Stimulated activated CD4-positive, alpha-beta T cell treated with anti-CD3 and anti-CD28 coated beads, Interleukin-15, amount 100 ng/mL, for 1 hour (primary cell): ENCODE measurements at places on chromosomes 2 and 18.

DNA sequence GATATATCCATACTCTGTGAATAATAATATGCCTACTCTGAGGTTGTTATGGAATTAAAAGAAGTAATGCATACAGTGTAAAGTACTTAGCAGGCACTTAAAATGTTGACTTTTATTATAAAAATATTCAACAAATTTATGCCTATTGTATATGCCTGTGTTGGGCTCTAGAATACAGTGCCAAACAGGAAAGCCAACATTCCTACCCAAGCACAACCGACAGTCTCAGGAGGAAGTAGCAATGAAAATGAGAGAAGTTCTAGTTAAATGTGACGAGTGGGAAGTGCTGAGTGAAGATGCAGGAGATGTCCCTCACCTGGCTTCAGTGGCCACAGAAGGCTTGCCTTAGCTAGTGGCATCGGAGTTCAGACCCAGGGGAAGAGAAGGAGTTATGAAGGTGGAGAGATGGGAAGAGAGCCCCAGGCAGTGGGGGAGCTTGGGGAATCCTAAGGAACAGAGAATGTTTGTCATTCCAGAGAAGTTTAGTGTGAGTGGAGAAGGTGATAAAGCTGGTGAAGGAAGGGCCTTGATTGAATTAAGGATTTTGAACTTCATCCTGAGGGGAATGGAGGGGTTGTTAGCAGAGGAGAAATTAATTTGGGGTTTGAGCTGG, 105.4 kb upstream of the CNGA3 start:
- no peak for DNase-seq

GRCh38 chr18:3132700-3133099, 87.1 kb downstream of the MYOM1 start:
- DNase-seq, result no peak

DNA sequence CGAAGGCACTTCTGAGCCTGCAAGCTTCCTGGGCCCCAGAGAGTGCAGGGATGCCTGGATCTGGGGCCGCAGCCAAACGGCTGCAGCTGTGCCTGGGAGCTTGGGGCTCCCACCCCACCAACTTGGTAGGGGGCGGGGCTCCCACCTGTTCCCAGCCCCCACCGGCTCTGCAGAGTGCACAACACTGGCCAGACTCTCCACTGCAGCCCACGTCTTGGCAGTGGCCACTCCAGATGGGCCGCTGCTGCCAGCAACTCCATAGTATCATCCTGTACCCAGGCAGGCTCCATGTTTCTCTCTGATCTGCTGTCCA, 9.9 kb downstream of the DYSF start:
- DNase-seq, result no peak

- DNase-seq, result no peak
Measured at GRCh38 chr2:102337012-102337411, 18.6 kb upstream of the IL18R1 start.

DNA sequence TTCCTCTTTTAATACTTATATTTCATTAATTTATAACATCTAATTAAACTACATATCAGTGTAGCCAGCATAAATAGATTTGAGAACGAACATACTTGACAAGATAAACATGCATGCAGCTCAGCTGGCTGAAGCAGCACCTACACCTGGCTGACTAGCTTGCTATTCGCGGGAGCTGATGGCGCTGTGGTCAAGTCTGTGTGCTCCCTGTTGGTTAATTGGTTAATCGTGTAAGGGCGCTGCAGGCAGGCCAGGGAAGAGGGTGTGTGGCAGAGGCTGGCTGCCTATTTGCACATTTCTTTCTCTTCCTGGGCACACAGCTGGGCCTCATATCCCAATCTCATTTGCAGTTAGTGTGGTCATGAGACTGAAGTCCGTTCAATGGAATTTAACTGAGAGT, 14.5 kb upstream of the VWA3B start:
- DNase-seq, result no peak
